ENCODE measurements at places on chromosomes 12 and 14.

GRCh38 chr12:79933532-79934264, 1.2 kb downstream of the PPP1R12A start:
- peak; percentile 11 for DNase-seq

- DNase-seq, result no peak
These were observed 200.6 kb upstream of the TBX3 start for GRCh38 chr12:114884575-114884974.

DNA sequence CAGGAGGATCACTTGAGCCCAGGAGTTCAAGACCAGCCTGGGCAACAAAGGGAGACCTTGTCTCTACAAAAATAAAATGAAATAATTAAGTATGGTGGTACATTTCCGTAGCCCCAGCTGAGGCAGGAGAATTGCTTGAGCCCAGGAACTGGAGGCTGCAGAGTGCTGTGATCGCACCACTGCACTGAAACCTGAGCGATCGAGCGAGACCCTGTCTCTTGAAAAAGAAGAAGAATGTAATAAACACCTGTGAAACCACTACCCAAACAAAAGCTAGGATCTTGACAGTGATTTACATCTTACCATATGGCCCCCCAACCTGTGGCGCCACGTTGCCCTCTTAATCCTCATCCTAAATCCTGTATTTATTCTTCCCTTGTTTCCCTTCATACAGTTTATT, 5.7 kb upstream of the DTX1 start:
- no peak for DNase-seq

DNA sequence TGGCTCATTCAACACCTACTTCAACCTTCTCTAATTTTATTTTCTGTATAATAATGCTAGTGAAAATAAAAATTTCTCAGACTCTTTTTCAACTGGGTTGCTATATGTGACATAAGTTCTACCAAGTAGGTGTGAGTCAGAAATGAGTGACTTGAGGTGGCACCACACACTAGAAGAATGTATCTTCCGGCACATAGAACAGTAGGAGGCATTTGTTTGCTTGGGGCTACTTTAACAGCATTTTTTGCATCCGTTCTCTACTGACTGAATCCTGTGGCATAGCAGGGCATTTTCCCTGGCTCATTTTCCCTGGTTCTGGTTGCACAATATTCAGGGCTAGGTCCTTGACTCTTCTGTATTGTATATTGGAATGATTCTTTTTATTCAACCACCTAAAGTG, 194.0 kb upstream of the SLC16A7 start:
- no peak for DNase-seq

GRCh38 chr12:117486840-117487659, 125.6 kb upstream of the NOS1 start:
- no peak for DNase-seq

DNA sequence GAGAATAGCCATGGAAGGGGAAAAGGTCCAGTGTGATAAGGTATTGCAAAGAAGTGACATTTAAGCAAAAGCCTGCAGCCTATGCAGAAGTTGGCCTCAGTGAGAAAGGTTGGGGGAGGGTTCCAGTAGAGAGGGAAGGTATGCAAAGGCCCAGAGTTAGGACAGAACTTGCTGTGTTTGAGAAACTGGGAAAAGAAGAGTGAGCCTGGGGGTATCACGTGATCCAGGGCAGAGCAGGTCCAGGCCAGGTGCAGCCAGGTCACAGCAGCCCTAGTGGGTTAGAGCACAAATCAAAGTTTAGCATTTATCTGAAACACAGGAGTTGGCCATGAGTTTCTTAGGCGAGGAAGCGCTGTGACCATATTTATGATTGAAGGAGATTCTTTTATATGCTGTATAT, 1.6 kb downstream of the SERPINA5 start:
- DNase-seq, result no peak

GRCh38 chr12:12725956-12726554, 8.9 kb downstream of the CDKN1B start:
- DNase-seq, result no peak

Measured in activated gamma-delta T cell treated with Interleukin-2 at 50 U/mL for 16 hours (primary cell).